A673 (cell line): ENCODE measurements at places on chromosomes 1 and 21.

DNA sequence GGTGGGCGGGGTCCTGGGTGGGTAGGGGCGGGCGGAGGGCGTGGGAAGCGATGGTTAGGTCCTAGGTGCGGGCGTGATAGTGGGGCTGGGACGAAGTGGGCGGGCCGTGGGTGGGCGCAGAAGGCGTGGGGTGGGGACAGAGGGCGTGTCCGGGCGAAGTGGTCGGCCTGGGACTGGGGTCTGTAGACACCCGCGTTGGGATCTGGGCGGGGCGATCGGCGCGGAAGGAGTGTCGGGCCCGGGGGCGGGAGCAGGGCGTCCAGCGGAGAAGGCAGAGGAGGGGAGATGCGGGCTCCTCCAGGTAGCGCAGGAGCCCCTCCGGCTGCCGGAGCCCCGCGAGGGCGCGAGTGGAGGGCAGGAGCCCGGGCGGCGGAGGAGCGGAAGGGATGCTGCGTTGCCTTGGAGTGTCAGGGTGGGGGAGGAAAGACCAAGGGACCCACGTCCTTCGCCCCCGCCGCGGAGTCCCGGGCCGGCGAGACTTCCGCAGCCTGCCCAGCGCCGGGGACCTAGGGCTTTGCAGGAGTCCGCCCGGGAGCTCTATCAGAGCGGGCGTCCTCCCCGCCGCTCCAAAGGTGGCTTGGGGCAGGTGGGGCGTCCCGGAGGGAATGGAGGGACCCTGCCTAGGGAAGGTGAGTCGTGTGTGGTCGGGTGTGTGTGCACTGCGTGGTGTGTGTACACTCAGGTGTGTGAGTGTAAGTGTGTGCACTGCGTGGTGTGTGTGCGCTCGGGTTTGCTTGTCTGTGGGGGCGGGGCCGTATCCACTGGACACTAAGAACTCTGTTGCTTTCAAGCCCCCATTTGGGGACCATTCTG lies 27.0 kb upstream of the PRSS38 start:
- peak; percentile 80 for DNase-seq

DNA sequence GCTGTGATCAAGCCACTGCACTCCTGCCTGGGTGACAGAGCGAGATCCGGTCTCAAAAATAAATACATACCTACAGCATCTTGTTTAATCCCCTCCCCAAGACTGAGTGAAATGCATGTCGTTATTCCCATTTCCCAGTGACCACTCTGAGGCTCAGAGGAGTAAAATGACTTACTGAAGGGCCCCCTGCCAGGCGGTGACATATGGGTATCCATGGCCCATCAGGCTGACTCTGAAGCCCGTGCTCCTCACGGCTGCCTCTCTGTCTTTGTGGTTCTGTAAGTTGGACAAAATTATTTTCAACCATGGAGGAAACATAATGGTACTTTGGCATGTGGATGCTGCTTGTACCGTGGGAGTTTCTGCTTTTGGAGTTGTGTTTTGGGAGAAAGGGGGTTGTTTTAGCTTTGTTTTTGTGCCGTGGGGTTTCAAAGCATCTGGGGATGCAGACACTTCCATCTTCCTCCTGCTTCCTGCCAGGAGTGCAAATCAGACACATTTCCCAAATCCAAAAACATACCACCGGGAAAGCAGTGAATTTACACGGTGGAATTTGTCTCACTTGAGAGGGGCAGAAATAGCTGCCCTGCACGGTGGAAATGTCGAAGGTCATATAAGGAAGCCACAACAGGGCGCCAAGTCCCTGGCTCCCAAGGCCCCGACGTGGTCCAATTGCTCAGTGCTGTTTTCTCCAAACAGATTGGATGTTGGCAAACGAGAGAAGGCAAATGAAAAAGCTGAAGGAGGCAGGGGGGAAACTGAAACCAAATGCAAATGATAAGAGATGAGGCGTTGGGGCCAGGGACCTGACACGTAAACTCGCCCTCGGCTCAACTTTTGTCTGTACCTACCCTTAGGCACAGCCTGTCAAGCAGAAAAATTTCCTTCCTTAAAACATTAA lies 17.1 kb upstream of the PINK1 start:
- DNase-seq, result no peak

GRCh38 chr1:156479093-156480015 lies 21.2 kb downstream of the MEF2D start:
- no peak for DNase-seq

- peak; percentile 83 for DNase-seq
Observed at GRCh38 chr1:42756956-42757891, 9.6 kb downstream of the P3H1 start.

DNA sequence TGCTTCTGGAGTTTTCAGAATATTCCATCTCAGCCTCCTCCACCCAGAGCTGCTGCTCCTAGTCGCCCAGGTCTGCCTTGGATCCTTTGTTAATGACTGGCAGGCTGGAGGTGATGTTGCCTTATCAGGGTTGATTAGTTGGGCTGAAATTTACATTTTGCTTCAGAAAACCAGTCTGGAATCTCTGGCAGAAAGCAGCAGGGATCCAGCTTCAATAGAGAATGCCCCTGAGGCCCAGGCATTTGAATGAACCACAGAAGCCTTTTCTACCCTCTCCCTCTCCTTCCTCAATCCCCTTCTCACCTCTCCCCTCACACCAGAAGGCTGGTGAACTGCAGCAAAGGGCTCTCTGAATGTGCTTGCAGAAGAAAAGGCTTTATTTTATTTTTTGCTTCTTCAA lies 83.2 kb downstream of the PLXNA2 start:
- DNase-seq, result no peak

DNA sequence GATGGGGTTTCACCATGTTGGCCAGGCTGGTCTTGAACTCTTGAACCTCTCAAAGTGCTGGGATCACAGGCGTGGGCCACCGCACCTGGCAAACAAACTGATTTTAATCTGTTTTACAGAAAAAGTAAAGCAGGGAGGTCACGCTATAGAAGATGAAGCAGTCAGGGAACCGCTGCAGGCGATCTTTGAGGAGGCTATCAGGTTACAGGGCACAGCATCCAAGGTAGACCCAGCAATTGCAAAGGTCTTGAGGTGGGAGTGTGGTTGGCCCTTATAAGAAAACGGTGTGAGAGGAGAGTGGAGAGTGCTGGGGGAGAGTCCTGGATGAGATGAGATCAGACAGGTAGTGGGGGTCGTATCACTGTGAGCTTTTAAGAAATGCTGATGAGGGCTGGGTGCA lies 2.6 kb upstream of the TMCO4 start:
- no peak for DNase-seq

GRCh38 chr1:70517444-70517843 lies 106.4 kb downstream of the CTH start:
- DNase-seq, result no peak

GRCh38 chr1:22868331-22868730 lies 104.3 kb downstream of the LACTBL1 start:
- DNase-seq, result no peak

GRCh38 chr1:14479865-14480264 lies 118.6 kb upstream of the KAZN start:
- no peak for DNase-seq

DNA sequence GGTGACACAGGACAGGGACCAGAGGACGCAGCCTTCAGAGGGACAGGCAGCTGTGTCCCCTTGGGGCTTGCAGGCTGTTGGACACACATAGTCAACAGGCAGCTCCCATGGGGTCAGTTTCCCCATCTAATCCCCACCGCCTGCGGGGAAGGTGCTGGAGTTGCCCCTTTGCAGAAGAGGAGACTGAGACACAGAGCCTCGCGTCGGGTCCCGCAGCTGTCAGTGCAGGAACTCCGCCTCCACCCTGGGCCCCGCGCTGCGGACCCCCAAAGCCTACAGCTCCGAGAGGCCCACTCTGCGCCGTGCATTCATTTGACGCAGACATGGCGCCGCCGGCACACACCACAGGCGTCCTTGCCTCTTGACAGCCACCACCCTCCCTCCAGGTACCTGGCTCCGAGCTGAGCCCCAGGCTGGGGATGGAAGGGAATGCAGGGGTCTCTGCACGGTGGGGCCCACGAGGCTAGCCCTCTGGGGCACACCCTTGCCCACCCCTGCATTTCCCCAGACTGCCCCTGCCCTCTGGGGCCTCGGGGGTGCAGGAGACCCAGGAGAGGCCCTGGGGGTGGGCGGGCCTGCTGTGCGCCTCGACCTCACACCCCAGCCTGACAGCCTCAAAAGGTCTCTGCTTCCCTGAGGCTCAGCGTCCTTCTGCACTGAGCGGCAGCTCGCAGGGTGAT lies 88.5 kb upstream of the ACTRT2 start:
- DNase-seq, result no peak

DNA sequence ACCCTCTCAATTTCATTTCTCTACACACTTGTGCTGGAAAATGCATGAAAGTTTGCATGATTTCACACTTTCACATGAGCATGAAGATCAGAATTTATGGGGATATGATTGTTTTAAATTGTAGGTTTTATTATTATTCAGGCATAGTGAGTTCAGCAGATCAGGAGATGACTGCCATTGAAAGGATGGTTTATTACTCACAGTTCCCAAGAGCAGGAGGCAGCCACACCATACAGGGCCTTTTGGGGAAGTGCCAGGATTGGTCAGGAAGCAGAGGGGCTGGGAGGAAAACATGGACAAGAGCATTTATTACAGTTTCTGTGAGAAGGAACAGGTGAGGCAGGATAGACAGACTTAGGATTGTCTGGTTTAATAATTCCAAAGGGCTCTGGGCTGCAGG lies 114.6 kb upstream of the KCNJ15 start:
- no peak for DNase-seq

DNA sequence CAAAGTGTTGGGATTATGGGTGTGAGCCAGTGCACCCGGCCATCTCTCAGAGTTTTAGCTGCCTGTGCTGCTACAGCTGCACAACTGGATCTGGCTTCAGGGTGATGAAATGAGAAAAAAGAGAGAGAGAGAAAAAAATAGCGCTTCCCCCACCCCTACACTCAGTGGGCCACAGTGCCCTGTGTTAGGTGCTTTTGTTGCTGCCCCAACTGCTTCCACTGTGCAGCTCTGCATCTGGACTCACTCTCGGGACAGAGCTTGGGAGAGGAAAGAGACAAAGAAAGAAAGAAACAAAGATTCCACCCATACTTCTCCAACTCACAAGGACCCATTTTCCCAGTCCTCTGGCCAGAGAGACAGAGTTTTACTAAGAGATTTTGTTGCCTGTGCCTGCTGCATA lies 50.4 kb downstream of the INAVA start:
- DNase-seq, result no peak

- DNase-seq, result no peak
Observed at GRCh38 chr21:29271927-29272333, 26.8 kb upstream of the BACH1 start.

- DNase-seq, result no peak
Observed at GRCh38 chr1:24319312-24319863, at the start of gene GRHL3. TSS of gene GRHL3 (plus strand) at chr1:24319357. CDS start at chr1:24319552, 195 bp downstream.

DNA sequence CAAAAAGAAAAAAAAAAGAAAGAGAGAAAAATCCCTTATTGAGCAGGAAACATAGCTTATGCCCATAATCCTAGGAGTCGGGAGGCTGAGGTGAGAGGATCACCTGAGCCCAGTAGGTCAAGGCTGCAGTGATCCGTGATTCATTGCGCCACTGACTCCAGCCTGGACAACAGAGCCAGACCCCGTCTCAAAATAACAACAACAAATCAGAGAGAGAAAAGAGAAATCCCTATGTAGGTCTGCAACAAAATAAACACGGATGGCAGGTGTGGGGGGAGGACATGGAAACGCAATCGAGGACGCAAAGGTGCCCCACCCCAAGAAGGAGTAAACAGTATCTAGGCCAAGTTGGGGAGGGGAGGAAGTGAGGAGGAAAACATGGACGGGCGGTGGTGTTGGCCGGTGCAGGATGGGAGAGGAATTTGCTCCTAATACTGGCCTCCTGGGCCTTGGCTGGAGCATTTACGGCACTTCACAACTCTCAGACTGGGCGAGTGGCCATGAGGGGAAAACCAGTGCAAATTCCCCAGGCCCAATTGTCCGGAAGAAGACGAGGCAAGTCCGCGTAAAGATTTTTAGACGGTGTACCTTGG lies 609 bp upstream of the CHTOP start:
- no peak for DNase-seq

DNA sequence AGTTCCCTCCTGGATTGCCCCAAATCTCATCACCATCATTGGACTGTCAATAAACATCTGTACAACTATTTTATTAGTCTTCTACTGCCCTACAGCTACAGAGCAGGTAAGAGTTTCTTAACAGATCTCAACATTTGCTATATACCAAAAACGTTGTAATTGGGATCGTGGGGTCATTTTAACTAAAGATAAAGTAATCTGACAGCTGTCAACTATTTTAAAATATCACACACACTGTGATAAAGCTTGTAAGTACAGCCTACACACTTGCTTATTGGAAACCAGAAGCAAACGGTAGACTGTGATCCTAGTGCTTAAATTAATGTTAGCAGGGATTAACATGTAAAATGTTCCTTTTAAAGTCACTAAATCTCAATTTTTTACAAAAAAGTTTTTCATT lies 7.9 kb downstream of the CEPT1 start:
- no peak for DNase-seq

DNA sequence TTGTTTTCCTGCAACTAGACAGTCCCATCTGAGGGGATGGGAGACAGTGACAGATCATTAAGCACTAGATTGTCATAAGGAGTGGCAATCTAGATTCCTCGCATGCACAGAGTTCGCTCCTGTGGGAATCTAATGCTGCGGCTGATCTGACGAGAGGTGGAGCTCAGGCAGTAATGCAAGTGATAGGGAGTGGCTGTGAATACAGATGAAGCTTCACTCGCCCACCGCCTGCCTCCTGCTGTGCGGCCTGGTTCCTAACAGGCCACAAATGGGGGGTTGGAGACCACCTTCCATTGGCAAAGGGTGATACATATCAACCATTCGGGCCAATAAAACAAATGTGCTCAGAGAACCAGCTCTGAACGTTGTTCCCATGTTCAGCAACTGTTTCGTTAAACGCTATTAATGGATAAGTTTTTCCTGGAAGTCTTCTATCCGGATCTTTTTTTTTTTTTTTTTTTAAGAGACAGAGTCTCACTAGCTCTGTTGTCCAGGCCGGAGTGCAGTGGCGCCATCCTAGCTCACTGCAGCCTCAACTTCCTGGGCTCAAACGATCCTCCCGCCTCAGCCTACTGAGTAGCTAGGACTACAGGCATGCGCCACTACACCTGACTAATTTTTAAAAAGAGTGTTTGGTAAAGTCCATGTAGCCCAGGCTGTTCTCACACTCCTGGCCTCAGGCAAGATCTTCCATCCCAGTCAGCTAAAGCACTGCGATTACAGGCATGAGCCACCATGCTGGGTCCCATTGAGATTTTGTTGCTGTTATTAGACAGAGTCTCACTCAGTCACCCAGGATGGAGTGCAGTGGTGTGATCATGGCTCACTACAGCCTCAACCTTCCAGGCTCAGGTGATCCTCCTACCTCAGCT lies 8.7 kb upstream of the RSRP1 start:
- DNase-seq, result peak; percentile 3

DNA sequence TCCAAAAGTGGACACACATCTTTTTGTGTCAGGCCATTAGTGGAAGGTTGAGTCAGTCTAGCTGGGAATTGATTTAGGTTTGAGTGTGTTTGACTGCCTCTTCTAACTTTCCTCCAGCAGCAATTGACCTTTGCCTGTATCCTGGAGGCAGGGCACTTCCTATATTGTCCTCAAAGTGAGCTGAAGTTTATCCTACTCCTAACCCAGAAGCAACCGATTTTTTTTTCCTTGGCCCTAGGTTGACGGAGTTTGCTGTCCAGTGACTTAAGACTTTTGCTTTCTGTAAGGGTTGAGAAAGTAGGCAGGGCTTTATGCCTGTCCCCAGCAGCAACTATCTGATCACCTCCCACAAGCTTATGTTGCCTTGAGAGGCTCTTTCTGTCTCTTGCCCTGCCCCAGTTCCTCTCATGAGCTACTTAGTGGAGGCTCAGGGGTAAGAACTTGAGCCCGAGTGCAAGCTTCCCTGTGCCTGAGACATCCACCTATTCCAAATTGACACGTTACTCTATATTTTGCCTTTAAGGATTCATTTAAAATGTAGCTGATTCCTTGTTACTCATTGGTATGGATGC lies 30.9 kb downstream of the SLC35F3 start:
- no peak for DNase-seq
